ENCODE measurements at places on chromosomes 7 and 10.

DNA sequence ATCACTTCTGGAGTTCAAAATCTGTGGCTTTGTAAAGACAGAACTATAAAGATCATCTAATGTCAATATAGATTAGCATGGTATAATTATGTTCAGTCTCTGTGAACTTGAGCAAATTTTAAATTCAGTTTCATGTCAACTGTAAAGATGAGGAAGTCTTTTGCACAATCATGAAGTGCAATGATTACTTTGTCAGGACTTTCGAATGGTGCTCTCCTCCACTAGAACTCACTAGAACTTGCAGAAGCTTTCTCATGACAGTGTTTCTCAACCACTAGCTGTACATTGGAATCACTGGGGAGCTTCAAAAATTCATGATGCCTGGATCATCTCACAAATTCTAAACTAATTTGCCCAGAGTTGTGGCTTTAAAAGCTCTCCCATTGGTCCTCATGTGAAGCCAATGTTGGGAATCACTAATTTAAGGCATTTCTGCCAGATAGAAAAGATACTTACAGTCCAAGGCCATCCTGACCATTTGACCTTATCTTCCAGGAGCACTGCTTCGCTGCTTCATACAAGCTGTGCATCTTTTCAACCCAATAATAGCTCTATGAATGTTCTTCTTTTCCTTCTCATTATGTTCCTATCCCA is 12.9 kb downstream of the OR2AE1 start:
- DNase-seq, result no peak

GRCh38 chr10:92989250-92989649 is 71.3 kb upstream of the CYP26C1 start:
- DNase-seq, result no peak

GRCh38 chr7:131527456-131527855 is 29.0 kb downstream of the PODXL start:
- DNase-seq, result no peak

GRCh38 chr7:191981-192649 is at the start of gene FAM20C:
FAM20C (plus strand) TSS chr7:192571; CDS start chr7:193200, 629 bp downstream.
- DNase-seq, result peak; percentile 51

GRCh38 chr10:128147669-128148068 is 21.4 kb upstream of the MKI67 start:
- no peak for DNase-seq

DNA sequence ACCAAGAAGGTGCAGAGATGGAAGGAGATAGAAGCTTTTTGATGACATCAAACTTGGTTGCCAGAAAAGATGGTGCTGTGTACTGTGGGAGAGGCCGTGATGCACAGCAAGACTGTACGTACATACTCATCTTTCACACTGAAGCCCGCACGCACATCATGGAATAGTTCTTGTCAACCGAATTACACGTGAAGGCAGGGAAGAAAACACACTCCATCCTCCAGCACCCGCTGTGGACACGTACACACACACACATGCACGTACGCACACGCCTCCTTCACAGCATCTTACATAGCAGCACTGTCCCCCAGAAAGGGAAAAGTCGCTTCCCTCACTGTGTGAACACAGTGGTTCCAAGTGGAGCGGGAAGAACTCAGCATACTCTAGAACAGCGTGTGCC is 54.5 kb upstream of the DDC start:
- no peak for DNase-seq

GRCh38 chr10:24853661-24854060 is 98.7 kb downstream of the PRTFDC1 start:
- DNase-seq, result no peak

DNA sequence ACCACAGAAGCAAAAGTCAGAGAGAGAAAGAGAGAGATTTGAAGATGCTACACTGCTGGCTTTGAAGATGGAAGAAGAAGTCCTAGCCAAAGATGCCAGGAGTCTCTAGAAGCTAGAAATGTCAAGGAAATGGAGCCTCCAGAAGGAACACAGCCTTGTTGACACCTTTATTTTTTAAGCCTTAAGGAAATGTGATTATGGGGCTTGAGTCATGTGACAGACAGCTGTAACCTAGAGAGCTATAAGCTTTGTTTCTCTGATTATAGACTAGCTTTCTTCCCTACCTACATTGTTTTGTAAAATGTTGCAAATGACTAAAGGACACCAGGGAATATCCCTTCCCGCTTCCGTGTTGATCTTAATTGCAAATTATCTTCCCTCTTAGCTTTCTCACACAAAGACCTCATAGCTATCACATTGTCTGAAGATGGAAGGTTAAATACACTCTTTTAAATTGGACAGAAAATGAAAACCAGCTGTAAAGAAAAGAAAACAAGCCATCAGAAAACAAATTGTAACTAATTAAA is 199.9 kb downstream of the ARHGAP12 start:
- no peak for DNase-seq

- DNase-seq, result no peak
Measured at GRCh38 chr7:147478796-147479195, 1111.8 kb upstream of the C7orf33 start.

DNA sequence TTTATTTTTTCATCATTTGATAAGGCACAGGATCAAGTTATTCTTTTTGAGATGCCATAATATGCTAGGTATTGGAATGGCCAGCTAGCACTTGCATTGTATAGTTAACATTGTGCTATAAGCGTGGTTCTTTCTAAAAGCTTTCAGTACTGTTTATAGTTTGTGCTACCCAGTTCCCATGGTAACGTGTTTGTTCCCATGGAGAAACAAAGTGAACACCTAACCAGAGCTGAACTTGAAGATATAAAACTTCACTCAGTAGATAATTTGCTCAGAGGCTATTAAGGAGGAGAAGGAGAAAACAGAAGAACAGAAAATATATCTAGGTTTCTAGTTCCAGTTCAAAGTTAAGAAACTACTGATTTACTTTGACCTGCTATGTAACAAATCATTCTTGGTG is 23.6 kb upstream of the ITGB8 start:
- no peak for DNase-seq

- no peak for DNase-seq
Measured at GRCh38 chr7:5752663-5753062, 28.8 kb downstream of the RNF216 start.

DNA sequence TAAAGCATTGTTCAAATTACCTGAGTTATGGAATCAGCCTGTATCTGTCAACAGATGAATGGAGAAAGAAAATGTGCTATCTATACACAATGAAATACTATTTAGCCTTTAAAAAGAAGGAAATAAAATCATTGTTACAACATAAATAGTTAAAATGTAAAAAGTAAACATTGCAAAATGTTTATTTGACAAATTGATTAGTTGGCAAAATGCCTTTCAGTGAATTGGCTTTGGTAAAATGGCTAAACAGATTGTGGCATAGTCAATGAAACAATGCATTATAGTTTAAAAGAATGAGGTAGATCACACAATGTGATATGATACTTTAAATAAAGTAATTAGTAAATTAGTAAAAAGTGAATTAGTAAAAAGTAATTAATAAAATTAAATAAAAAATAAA is 204.8 kb upstream of the MAGI2 start:
- DNase-seq, result no peak

DNA sequence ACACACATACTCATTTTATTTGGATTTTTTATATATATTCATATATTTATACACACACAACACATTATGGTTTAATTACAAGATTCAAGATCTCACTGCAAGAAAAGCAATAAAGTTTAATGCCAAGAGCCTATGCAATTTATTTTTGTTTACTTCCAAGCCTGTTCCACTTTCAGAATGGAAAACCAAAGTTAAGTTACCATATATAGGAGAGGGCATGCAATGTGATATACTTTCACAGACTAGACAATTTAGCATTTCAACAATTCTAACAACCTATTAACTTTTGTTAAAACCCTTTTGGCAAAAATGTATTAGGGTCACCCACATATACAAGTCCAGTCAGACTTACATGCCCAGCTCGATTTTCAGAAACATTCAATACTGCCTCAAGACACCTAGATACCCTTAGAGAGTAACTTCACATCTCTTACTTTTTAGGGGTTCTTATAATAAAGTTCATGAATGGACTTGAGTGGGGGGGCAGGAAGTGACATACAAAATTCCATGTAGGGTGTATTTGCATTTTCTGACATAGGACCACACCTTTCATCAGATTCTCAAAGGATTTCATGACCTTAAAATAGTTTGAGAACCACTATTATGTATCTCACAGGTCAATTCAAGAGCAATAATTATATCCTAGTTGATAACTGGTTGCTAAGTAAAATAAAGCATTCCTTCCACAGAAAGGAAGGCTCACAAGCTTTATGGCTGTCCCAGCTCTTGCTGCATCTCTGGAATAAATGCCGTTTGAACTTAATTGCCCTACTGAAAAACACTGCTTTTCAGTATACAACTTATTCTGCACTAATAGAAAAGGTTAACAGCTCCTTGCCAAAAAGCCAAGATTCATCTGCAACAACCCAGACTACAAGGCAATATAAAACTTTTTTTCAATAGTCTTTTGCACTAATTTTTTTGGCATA is 2.5 kb downstream of the P4HA1 start:
- DNase-seq, result no peak

DNA sequence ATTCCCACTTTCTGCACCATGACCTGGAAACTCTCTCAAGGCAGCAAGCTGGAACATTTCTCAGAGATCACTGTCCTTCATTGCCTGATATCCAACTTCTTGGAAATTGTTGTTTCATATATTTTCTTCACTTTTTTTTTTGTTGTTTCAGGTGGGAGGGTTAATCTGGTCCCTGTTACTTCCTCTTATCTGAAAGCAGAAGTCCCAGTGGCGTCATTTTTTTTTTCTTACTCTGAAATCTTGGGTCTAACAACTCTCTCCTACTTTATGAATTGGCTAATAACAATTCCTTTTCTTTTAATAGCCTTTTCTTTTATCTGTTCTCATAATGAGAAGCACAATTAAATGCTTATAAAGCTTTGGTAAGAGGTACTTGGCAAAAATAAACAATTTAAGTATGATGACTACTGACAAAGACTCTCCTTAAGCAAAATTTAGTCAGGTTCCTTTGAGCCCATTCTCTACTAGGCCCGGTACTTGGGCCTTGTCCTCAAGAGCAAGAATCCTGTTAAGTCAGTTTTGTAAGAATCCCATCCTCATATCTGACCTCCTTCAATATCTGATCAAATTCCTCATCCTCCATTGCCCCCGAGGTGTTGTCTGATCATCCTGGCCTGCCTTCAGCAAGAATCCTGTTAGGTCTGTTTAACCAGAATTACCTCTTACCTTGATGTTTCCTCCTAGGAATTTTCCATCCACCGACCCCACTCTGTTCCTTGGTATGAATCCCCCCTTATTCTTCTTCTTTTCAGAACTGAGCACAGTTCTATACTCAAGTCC is 11.5 kb upstream of the CC2D2B start:
- DNase-seq, result no peak

DNA sequence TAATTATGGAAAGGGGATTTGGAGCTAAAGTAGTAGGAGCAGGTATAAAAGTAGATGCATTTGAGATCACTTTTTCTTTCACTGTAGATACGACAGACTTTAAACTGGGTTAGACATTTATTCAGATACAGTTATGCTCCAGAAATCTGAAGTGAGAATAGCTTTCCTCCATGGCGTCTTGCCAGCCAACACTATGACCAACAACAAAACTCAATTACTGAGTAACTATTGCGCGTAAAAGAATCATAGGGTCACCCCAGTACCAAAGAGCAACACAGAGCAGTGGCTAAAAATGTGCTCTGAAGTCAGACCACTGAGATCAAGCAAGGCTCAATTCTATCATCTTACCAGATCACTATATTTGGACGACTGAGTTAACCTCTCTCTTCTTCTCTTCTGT is 262.5 kb upstream of the SORCS1 start:
- no peak for DNase-seq

Measured in NCI-H2107 (cell line).